ENCODE measurements at places on chromosomes 7 and 10.

GRCh38 chr7:157402911-157403534 is 66.2 kb downstream of the DNAJB6 start:
- no peak for DNase-seq
- peaks cover 9% of the 10 kb centered on the region for H3K4me1 ChIP-seq
- no peak overlapping the region for H3K4me3 ChIP-seq
- H3K27me3 ChIP-seq = no peaks in the 10 kb centered on the region

DNA sequence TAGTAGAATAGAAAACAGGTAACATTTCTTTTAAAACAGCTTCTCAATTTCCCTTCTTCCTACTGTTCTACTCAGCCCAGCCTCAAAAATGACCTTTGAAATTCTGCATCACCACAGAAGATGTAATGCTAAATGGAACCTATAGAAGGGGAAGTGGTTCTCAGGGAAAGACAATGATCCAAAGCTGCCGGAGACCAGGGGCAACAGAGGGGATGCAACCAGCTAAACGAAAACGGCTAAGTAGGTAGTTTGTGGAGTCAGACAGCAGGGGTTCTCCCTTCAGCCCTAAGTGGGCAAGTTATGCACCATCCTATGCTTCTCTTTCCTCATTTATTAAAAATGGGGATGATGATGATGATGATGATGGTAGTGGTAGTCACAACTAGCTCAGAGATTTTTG is 214.3 kb downstream of the ELMO1 start:
- H3K27ac ChIP-seq = no peak overlapping the region
- no peaks in the 10 kb centered on the region for H3K27me3 ChIP-seq
- no peak for DNase-seq
- H3K4me1 ChIP-seq = peaks cover 6% of the 10 kb centered on the region

DNA sequence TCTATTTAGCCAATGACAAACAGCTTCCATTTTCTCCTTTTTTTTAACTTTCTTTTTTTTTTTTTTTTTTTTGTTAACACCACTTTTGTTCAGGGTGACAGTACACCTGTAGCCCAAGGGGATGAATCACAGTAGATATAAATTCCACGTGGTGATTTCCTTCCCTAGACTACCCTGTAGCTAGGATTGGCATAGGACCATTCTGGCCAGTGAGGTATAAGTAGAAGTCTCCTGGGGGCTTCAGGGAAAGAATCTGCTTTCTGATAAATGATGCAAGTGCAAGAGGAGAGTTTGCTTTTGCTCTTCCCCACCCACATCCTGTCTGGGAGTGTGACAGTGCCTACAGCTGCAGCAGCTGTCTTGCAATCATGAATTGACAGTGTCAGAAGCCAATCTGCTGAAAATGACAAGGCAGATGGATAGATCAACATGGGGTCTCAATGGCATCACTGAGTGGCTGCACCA is 63.2 kb upstream of the TOMM7 start:
- no peaks in the 10 kb centered on the region for H3K27me3 ChIP-seq
- peak overlapping the region; percentile 95 for H3K27ac ChIP-seq
- H3K4me3 ChIP-seq = peak overlapping the region; percentile 50
- peaks cover 22% of the 10 kb centered on the region for H3K4me1 ChIP-seq

DNA sequence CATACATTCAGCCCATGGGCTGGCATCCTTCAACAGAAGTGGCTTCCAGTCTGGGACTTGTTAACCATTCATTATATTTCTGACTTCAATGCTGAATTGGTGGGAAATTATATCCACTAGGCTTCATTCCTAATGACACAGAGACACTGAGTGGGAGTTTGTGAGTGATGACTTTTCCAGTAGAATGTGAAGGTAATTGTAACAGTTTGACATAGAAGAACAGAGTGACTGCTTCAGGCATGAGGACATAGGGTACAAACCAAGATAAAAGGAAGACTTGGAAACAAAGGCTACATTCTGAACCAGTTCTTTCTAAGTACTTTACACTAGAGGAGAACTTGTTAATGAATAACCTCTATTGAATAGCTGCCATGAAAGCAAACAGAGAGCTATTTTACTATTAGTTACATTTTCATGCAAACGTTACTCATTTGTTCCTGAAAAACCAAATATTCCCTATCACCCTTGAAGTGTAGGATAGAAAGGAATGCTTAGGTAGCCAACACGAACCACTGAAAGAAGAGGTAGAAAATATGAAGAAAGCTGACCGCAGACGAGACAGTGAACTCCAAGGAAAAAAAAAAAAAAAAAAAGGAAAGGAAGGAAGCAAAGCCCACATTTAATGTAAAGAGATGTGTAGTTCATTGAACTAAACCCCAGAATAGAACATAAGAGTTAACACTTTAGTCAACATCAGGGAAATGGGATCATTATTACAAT is 237.0 kb upstream of the SEMA3C start:
- H3K27me3 ChIP-seq = no peaks in the 10 kb centered on the region
- H3K4me3 ChIP-seq = no peak overlapping the region
- H3K27ac ChIP-seq = no peak overlapping the region
- no peaks in the 10 kb centered on the region for H3K4me1 ChIP-seq

- H3K4me1 ChIP-seq = peaks cover 13% of the 10 kb centered on the region
- H3K4me3 ChIP-seq = no peak overlapping the region
- no peak for DNase-seq
- peaks cover 91% of the 10 kb centered on the region for H3K27me3 ChIP-seq
Observed at GRCh38 chr7:27240015-27240731, 2.4 kb upstream of the EVX1 start.

DNA sequence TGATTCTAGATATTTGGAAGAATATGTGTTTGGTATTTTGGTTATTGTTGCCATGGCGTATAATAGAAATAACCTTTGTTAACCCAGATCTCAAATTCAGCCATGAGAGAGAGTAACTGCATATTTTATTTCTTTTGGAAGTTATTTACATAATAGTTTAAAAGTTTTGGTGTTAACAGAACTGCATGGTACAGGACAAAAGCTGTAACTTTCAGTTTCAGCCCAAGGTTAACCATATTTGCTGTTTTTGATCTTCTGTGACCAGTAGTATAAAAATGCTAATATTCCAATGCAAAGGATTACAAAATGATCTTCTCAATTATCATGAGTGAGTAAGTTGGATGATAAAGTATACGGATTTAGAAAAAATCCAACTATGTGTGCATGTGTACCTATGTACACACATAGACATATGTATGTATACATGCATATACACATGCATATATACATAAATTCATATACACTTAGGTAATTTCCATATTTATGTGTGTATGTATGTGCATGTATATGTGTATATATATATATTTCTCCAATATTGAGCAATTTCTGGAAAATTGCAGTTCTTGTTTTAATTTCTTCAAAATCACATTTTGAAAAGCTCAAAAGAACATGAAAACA is 38.0 kb upstream of the PIP4K2A start:
- H3K36me3 ChIP-seq = no peaks in the 10 kb centered on the region
- H3K4me1 ChIP-seq = peaks cover 7% of the 10 kb centered on the region
- H3K27me3 ChIP-seq = no peaks in the 10 kb centered on the region
- no peak overlapping the region for H3K4me3 ChIP-seq
- H3K27ac ChIP-seq = no peak overlapping the region

- H3K4me1 ChIP-seq = peaks cover 26% of the 10 kb centered on the region
- peaks cover 7% of the 10 kb centered on the region for H3K36me3 ChIP-seq
- H3K4me3 ChIP-seq = peak overlapping the region; percentile 90
- DNase-seq = no peak
- H3K27ac ChIP-seq = peak overlapping the region; percentile 47
Observed at GRCh38 chr7:149145031-149145845, 2.0 kb upstream of the ZNF398 start.

- H3K4me1 ChIP-seq = no peaks in the 10 kb centered on the region
- no peaks in the 10 kb centered on the region for H3K27me3 ChIP-seq
- DNase-seq = no peak
- no peak overlapping the region for H3K27ac ChIP-seq
- H3K36me3 ChIP-seq = no peaks in the 10 kb centered on the region
Observed at GRCh38 chr7:41183741-41184140, 519.1 kb downstream of the INHBA start.

GRCh38 chr10:35336084-35336831 is at the start of gene CCNY:
CCNY (plus strand) TSS chr10:35336509; CDS start chr10:35337054, 545 bp downstream.
- H3K27me3 ChIP-seq = no peaks in the 10 kb centered on the region
- H3K36me3 ChIP-seq = peaks cover 12% of the 10 kb centered on the region
- peak within 1 kb of the TSS; percentile 83 for H3K27ac ChIP-seq
- peaks cover 55% of the 10 kb centered on the region for H3K4me1 ChIP-seq
- DNase-seq = peak; percentile 81

DNA sequence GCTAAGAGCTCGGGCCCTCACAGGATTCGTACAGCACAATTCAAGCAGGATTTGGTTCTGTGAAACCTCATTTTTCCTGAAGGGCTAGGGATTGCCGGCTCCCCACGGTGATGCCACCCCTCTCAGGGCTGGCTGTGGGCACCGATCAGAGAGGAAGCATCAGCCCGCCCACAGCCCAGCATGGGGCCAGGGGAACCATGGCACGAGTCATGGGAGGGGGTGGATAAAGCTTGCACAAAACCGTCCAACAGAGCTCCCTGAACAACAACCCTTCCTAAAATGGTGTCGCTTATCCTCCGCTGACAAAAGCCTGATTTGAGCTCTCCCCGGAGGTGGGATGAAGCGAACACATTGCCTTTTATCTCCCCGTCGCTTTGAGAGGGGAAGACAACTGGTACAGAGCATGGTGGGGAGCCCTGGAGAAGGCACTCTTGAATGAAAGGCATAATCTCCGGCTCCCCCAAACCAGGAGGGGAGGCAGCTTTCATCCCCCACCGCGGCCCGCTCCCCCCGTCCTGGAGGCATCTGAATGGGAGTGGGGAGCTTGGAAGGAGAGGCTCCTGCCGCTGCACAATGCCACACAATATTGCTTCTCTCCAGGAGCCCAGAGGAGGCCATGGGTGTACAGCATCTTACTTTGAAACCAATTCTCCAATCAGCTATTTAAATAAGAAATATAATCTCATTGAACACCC is 144.0 kb downstream of the RPS24 start:
- H3K36me3 ChIP-seq = no peaks in the 10 kb centered on the region
- no peak overlapping the region for H3K27ac ChIP-seq
- peaks cover 12% of the 10 kb centered on the region for H3K27me3 ChIP-seq
- H3K4me3 ChIP-seq = no peak overlapping the region
- H3K4me1 ChIP-seq = no peaks in the 10 kb centered on the region

DNA sequence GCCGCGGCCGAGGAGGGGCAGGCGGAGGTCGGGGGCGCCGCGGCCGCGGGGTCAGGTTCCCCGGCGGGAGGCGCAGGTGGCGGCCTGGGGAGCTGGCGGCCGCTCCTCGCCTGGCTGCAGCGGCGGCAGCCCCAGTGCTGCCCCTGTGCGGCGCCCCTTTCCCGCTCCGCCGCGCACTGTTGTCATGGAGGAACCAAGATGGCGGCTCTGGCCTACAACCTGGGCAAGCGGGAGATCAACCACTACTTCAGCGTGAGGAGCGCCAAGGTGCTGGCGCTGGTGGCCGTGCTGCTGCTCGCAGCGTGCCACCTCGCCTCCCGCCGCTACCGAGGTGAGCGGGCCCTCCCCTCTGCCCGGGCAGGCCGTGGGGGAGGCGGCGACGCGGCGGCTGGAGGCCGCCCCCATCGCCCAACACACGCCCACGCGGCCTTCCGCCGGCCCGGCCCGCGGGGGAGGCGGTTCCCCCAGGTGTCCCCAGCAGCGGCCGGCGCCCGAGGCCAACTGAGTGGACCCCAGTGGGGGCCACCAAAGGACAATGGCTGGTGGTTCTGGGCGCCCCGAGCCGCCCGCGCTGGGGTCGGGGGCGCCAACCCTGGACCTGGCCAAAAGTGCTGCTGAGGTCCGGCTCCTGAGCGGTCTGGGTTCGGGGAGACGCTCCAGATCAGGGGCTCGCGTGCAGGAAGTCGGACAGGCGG is 425 bp downstream of the CASD1 start:
- H3K4me3 ChIP-seq = peak overlapping the region; percentile 81
- H3K27me3 ChIP-seq = no peaks in the 10 kb centered on the region
- H3K36me3 ChIP-seq = peaks cover 12% of the 10 kb centered on the region

- DNase-seq = no peak
- H3K27ac ChIP-seq = no peak overlapping the region
- peaks cover 3% of the 10 kb centered on the region for H3K4me1 ChIP-seq
- H3K4me3 ChIP-seq = no peak overlapping the region
Observed at GRCh38 chr7:138151731-138152577, 75.7 kb downstream of the AKR1D1 start.

DNA sequence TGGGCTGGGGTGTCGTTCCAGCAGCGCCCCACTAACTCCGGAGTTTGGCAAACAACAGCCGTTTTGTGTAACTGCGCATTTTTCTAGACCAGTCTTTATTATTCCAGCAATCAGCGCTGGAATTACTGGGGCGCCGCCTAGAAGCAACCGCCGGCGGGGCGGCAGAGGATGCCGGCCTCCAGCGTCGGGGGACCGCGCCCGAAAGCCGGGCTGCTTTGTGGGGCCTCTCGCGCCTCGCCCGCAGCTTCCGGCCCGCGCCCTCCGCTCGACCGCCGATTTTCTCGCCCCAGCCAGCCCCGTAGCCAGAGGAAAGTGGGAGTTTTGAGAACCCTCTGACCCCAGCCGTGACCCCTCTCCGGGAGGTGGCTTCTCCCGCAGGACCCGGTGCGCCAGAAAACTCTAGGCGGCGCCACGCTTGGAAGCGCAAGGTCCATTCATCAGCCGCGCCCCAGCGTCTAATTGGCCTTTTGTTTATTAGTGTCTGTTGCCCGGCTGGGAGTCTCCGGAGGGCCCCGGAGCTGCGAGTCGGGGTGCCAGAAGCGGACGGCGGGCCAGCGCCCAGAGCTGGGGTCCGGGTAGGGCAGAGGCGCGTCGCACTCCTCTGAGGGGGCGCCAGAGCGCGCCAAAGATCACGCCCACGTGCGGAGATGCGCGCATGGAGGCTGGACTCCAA is 10.7 kb downstream of the EMX2 start:
- DNase-seq = no peak
- no peak overlapping the region for H3K27ac ChIP-seq
- peaks cover 3% of the 10 kb centered on the region for H3K36me3 ChIP-seq

GRCh38 chr7:155847821-155848435 is 35.7 kb upstream of the SHH start:
- H3K4me1 ChIP-seq = no peaks in the 10 kb centered on the region
- H3K27ac ChIP-seq = no peak overlapping the region
- no peak for DNase-seq
- H3K4me3 ChIP-seq = no peak overlapping the region

- DNase-seq = no peak
- peaks cover 9% of the 10 kb centered on the region for H3K27me3 ChIP-seq
- no peak overlapping the region for H3K27ac ChIP-seq
- no peak overlapping the region for H3K4me3 ChIP-seq
- no peaks in the 10 kb centered on the region for H3K36me3 ChIP-seq
Observed at GRCh38 chr7:111756687-111757178, 194.4 kb upstream of the IMMP2L start.

GRCh38 chr10:77390481-77390891 is 247.1 kb downstream of the KCNMA1 start:
- H3K4me3 ChIP-seq = no peak overlapping the region
- peaks cover 5% of the 10 kb centered on the region for H3K4me1 ChIP-seq
- no peak overlapping the region for H3K27ac ChIP-seq
- peaks cover 4% of the 10 kb centered on the region for H3K27me3 ChIP-seq
- no peak for DNase-seq
- no peaks in the 10 kb centered on the region for H3K36me3 ChIP-seq

GRCh38 chr10:70682920-70683600 is 10.8 kb downstream of the ADAMTS14 start:
- H3K27ac ChIP-seq = no peak overlapping the region
- peaks cover 10% of the 10 kb centered on the region for H3K4me1 ChIP-seq
- H3K4me3 ChIP-seq = no peak overlapping the region
- no peak for DNase-seq
- H3K27me3 ChIP-seq = no peaks in the 10 kb centered on the region

- peaks cover 18% of the 10 kb centered on the region for H3K27me3 ChIP-seq
- H3K36me3 ChIP-seq = no peaks in the 10 kb centered on the region
- no peak overlapping the region for H3K27ac ChIP-seq
- H3K4me1 ChIP-seq = no peaks in the 10 kb centered on the region
Observed at GRCh38 chr7:121205777-121206176, 123.0 kb upstream of the WNT16 start.

GRCh38 chr10:86952106-86952505 is 5.3 kb downstream of the MMRN2 start:
- H3K36me3 ChIP-seq = no peaks in the 10 kb centered on the region
- H3K27me3 ChIP-seq = peaks cover 6% of the 10 kb centered on the region
- no peak overlapping the region for H3K27ac ChIP-seq
- no peak overlapping the region for H3K4me3 ChIP-seq
